Spinal cord (tissue), 10 donors: ENCODE measurements at places on chromosomes 6 and 20.

- no peak for DNase-seq
- no peak overlapping the region for H3K27ac ChIP-seq
Measured at GRCh38 chr20:47765691-47766594, 19.3 kb downstream of the SULF2 start.

DNA sequence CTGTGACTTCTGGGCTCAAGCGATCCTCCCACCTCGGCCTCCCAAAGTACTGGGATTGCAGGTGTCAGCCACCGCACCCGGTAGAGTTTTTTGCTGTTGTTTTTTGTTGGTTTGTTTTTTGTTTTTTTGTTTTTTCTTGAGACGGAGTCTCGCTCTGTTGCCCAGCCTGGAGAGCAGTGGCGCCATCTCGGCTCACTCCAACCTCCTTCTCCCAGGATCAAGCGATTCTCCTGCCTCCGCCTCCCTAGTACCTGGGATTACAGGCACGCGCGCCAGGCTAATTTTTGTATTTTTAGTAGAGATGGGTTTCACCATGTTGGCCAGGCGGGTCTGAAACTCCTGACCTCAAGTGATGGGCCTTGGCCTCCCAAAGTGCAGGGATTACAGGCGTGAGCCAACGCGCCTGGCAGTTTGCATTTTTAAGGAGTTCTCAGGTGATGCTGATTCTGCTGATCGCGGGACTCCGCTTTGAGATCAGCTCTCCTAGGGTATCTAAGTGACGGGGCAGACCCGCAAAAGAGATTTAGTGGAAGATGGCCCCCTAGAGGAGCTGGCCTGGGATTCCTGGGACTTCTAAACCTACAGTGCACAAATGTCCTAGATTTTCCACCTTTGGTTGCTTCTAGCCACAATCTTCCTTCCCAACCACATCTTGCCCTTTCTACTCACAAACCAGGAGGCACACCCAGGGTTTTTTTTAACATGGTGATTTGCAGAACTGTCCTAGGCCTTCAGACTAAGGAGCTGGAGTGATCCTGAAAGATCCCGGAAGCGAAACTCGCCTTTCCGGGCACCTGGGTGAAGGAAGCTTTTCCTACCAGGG, 45.2 kb downstream of the DPPA5 start:
- H3K36me3 ChIP-seq: no peaks in the 10 kb centered on the region
- DNase-seq: no peak
- H3K27ac ChIP-seq: peak overlapping the region; percentile 73
- peaks cover 33% of the 10 kb centered on the region for H3K4me1 ChIP-seq

GRCh38 chr6:51824940-51825339, 262.5 kb downstream of the PKHD1 start:
- no peak for DNase-seq
- H3K27me3 ChIP-seq: no peaks in the 10 kb centered on the region
- H3K4me1 ChIP-seq: no peaks in the 10 kb centered on the region
- no peak overlapping the region for H3K4me3 ChIP-seq
- no peak overlapping the region for H3K27ac ChIP-seq

DNA sequence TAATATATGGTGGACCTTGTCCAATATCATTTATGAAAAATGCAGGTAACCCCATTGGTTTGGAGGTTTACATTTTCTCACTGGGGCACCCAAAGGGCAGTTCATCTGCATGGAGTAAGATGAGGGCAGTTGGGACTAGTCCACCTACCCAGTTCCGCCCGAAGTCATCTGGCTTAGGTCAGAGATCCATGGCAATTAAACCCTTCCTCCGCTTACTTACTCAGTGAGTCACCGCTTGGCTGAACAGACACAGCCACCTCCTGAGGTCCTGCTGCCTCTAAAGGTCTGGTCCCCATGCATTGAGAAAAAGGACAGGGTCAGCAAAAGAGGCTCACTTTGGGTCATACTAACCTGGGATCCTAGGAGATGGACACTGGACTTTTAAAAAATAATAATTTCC, 102.9 kb upstream of the PRL start:
- H3K27ac ChIP-seq: no peak overlapping the region
- no peak for DNase-seq
- H3K27me3 ChIP-seq: no peaks in the 10 kb centered on the region
- no peaks in the 10 kb centered on the region for H3K4me1 ChIP-seq
- no peak overlapping the region for H3K4me3 ChIP-seq
- no peaks in the 10 kb centered on the region for H3K36me3 ChIP-seq

GRCh38 chr6:162181111-162181510, 546.5 kb downstream of the PRKN start:
- H3K27ac ChIP-seq: no peak overlapping the region
- no peak for DNase-seq
- H3K4me1 ChIP-seq: peaks cover 6% of the 10 kb centered on the region
- no peak overlapping the region for H3K4me3 ChIP-seq

DNA sequence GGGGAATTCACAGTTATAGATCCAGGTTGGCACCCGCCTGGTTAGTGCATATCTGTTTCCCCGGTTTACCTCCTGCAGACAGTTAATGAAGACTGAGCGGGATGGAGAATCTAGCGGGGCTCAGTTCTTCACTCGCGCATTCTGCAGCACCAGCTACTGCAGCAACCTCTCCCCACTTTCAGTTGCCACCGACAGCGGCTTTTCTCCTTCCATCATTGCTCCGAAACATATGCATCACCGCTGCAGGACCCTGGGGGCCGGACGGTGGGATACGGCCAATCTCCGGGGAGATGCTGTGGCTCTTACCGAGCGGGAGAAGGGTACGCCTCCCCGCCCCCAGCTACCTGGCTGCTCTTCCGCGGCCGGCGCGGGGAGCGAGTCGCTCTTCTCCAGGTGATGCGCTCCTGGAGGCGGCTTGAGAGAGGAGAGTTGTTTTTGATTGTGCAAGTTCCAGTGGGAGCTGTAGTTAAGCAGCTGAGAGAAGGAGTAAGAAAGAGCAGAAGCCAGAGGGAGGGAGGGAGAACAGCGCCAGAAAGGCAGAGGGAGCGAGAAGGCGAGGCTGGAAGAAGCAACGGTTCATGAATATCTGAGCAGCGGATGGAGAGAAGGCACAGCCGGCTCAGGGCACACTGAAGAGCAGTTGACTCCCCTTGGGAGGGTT, at the start of gene SGK1:
Gene SGK1, minus strand, starts transcription at position 642 of the 661 bp plus-strand sequence. CDS start 652 bp downstream, outside the sequence.
- H3K27me3 ChIP-seq: no peaks in the 10 kb centered on the region
- no peaks in the 10 kb centered on the region for H3K36me3 ChIP-seq
- no peaks in the 10 kb centered on the region for H3K4me1 ChIP-seq
- peak; percentile 88 for DNase-seq

DNA sequence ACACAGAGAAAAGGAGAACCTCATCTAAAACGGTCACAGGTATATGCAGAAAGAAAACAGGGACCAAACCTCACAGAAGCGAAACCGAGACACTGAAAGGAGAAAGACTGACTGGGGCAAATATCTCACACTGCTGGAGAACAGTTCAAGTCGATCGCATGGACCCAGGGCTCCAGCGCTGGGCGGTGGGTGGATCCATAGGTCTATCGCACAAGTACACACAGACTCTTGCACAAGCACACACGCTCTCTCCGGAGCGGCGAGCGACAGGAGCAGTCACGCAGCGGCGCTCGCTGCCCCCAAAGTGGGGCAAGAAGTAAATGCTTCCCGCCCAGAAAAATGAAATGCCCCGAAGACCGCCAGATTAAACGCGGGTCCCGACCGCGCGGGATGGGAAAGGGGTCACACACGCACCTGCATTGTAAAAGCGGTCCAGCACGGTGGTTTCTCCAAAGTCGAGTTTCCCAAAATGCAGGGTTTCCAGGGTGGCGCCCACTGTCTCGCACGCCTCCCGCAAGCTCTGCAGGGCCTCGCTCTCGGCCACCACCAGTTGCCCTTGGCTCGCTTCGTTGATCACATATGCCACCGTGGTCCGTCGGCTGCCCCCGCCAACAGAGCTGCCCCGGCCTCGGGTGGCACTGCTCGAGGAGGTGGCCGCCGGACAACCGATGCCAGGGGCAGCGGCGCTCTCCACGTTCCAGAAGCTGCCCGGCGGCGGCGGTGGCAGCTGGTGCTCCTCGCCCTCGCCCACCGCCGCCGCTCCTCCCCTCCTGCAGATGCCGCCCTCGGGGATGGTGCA, 782 bp downstream of the MAP3K5 start:
- peaks cover 3% of the 10 kb centered on the region for H3K27me3 ChIP-seq
- no peak overlapping the region for H3K27ac ChIP-seq
- no peaks in the 10 kb centered on the region for H3K36me3 ChIP-seq
- peaks cover 17% of the 10 kb centered on the region for H3K4me1 ChIP-seq
